ENCODE measurements at places on chromosomes 1 and 21. TPM values are rescaled to one million over a fixed set of nuclear protein-coding genes. Genes with fewer than 3 reads are reported as not detected.

The EPHA2 gene
- 33.1 TPM for total RNA-seq

The MXRA8 gene
- total RNA-seq: 8.1 TPM

The LCK gene
- total RNA-seq: 37.0 TPM

The COL6A2 gene
- total RNA-seq: 129 TPM

GRCh38 chr1:224542783-224543440, 73.2 kb upstream of the CNIH3 start:
- DNase-seq: no peak
- H3K27ac ChIP-seq: no peak overlapping the region

DNA sequence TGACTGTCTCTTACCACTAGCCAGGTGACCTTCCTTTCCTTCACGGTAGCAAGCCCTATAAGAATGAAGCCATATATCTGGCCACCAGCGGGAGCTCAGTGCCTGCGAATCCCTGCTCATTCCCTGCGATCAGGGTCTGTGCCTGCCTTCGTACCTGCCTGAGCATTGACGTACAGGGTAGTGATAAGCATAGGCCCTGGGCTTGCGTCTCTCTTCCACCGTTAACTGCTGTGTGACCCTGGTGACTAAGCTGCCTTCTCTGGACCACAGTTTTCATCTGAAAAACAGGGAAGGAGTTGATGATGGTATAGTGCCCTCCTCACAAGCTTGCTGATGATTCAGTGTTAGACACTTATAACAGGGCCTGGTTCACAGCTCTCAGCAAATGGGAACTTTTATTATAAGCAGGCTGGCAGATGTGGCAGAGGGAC, 4.1 kb downstream of the ZC3H12A start:
- H3K27ac ChIP-seq: no peak overlapping the region
- H3K27me3 ChIP-seq: peaks cover 3% of the 10 kb centered on the region
- H3K4me1 ChIP-seq: peaks cover 14% of the 10 kb centered on the region
- no peak for DNase-seq

GRCh38 chr21:33197496-33197895, 32.2 kb upstream of the IFNAR2 start:
- no peak overlapping the region for H3K27ac ChIP-seq
- no peaks in the 10 kb centered on the region for H3K36me3 ChIP-seq
- DNase-seq: no peak
- H3K4me1 ChIP-seq: no peaks in the 10 kb centered on the region
- no peak overlapping the region for H3K4me3 ChIP-seq

GRCh38 chr1:30756545-30757351, 826 bp downstream of the LAPTM5 start:
- no peak overlapping the region for H3K27ac ChIP-seq
- peaks cover 5% of the 10 kb centered on the region for H3K36me3 ChIP-seq
- no peak for DNase-seq

- H3K27ac ChIP-seq: no peak overlapping the region
- no peaks in the 10 kb centered on the region for H3K36me3 ChIP-seq
Measured at GRCh38 chr1:186512698-186513457, 52.0 kb upstream of the PDC start.

DNA sequence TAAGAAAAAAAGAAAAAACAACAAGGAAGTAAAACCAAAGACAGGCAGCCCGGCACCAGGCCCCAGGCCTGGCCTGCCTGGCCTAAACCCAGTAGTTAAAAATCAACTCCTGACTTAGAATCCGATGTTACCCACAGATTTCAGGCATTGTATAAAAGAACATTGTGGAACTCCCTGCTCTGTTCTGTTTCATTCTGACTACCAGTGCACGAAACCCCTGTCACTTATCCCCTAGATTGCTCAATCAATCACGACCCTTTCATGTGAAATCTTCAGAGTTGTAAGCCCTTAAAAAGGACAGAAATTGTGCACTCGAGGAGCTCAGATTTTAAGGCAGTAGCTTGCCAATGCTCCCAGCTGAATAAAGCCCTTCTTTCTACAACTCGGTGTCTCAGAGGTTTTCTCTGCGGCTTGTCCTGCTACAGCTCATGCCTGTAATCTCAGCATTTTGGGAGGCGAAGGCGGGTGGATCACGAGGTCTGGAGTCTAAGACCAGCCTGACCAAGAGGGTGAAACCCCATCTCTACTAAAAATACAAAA, 15.6 kb upstream of the MYOCOS start:
- H3K27me3 ChIP-seq: no peaks in the 10 kb centered on the region
- H3K36me3 ChIP-seq: no peaks in the 10 kb centered on the region
- H3K4me3 ChIP-seq: no peak overlapping the region
- DNase-seq: no peak

Data from H9 (cell line).